Stimulated activated CD8-positive, alpha-beta memory T cell treated with anti-CD3 and anti-CD28 coated beads, Interleukin-4, amount 100 ng/mL, for 48 hours (primary cell): ENCODE measurements at places on chromosomes 6 and 20.

- no peak for DNase-seq
Observed at GRCh38 chr6:147479857-147480256, 28.6 kb upstream of the SAMD5 start.

- no peak for DNase-seq
Observed at GRCh38 chr20:19376451-19377229, 164.2 kb downstream of the SLC24A3 start.

DNA sequence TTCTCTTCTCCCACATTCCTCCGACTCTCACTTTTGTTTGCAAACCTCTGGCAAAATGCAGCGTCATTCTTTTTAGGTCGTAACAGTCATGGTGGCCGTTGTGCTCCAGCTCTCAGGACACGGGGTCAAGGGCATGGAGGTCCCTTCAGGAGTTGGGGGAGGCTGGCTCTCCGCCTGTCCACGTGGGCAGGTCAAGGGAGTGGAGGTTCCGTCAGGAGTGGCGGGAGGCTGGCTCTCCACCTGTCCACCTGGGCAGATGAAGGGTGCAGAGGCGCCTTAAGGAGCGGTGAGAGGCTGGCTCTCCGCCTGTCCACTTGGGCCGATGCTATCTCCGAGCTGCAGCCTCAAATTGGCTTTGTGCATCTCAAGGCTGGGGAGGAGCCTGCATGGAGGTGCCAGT, 98.0 kb downstream of the ERMARD start:
- no peak for DNase-seq

- no peak for DNase-seq
Observed at GRCh38 chr6:34595332-34596184, 39.4 kb upstream of the SPDEF start.

DNA sequence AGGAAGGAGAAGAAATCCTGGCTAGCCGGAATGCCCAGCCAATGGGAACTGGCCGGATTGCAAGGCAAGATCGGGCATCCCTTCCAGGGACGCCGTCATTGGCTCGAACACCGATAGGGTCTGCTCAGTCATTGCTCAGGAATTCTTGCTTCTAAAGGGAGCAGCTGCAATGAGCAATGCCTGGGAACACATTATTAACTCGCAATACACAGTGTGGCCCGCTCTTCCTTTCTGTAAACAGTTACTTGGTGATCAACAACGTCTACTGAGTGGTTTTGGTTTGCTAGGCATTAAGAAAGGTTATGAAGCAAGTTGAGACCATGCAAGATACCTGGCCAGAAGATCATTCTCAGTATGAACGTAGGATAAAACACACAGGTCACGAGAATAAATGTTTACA, 165.4 kb upstream of the CITED2 start:
- no peak for DNase-seq
